AML-193 (cell line): ENCODE measurements at places on chromosomes 6 and 20.

GRCh38 chr6:33945931-33946330 lies 142.1 kb upstream of the MLN start:
- DNase-seq, result no peak

GRCh38 chr6:134398453-134398852 lies 80.5 kb upstream of the SGK1 start:
- peak; percentile 30 for DNase-seq

- DNase-seq, result no peak
These were observed 290.1 kb upstream of the PRDM1 start for GRCh38 chr6:105795913-105796517.

DNA sequence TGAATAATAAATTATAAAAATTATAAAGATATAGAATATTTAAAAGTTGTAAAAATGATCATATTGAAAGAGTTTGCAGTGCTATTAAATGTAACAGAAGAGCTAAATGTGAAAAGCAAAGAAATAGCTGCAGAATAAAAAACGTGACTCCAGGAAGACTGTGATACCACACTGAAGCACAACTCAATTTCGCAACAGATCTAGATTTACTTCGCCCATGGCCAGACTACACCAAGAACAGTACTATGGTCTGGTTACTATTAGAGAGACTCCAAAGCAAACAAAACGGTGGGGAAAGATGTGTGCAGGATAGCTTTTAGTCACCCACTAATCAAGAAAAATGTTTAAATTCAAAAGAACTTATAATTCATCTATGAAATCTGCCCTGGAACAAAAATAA lies 1.9 kb downstream of the CHD6 start:
- DNase-seq, result peak; percentile 62

DNA sequence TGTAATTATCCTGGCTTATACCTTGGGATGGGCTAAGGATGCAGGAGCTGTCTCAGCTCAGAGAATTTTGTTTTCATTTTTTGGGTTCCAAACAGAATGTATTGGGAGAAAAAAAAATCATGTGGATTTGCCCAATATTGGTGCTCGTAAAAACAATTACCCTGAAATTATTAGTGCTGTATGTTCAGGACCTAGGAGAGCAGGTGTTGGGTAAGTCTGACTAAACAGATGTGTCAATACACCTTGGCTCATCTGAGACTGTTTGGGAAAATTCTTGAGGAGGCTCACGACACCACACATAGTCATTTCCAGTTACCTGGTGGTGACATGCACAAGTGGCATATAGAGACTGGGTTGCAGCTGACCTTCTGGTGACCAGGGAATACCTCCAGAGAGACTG lies 802.1 kb upstream of the FLRT3 start:
- no peak for DNase-seq
